ENCODE measurements at places on chromosomes 6 and 20.
A peak's percentile ranks its signal among the peaks of the same experiment; 100 is the strongest.

DNA sequence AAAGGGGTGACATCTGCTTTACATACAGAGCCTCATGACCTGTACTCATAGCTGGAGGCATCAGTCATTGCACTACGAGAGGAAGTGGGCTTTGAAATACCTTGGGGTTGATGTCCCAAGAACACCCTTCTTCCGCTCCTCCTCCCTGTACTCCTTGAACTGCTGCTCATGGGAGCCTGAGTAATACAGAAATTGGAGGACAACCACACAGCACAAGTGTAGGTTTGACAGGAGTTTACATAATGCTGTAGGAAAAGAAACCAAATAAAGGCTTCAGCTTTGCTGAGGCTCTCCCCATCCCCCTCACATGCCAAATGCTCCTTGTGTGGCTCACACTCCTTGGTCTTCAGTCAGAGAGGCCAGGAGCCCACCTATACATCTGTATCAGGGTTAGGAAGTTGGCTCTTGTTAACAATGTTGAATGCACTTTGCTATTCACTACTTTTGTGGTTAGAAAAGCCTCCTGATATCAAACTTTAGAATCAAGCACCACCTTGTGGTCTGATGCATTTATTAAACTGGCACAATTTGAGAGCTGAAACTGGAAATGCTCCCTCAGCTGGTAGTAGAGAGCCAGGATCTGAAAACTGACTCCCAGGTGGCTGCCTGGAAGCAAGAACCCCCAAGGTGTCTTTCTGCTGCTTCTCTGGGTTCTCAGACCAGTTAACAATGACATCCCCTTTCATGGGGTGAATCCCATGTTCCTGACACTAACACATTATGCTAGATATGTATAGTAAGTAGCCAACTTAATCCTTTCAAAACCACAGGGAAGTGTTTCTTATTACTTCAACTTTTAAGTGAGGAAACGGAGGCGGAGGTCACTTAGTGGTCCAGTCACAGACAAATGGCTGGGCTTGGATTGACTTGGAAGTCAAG is 56.2 kb upstream of the EDN1 start:
- peak; percentile 74 for ATAC-seq

DNA sequence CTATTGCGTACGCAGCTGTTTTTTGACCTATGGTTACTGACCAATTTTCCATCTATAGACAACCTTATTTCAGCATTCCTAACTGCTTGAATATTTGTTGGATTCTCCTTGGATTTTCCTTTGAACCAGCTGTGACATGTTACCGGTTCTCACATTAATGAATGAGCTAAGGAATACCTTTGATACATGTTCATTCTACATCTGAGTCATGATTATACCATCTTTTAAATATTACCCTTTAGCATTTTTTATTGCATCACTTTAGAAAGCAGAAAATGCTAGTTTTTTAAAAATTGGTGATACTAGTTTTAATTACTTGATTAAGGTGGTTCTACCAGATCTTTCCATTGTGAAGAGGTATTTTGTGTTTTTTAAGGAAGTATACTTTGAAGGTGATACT is 1.9 kb upstream of the IGF2R start:
- peak; percentile 19 for ATAC-seq

- ATAC-seq, result peak; percentile 99
Observed at GRCh38 chr6:89385156-89385667, 26.9 kb downstream of the RRAGD start.

DNA sequence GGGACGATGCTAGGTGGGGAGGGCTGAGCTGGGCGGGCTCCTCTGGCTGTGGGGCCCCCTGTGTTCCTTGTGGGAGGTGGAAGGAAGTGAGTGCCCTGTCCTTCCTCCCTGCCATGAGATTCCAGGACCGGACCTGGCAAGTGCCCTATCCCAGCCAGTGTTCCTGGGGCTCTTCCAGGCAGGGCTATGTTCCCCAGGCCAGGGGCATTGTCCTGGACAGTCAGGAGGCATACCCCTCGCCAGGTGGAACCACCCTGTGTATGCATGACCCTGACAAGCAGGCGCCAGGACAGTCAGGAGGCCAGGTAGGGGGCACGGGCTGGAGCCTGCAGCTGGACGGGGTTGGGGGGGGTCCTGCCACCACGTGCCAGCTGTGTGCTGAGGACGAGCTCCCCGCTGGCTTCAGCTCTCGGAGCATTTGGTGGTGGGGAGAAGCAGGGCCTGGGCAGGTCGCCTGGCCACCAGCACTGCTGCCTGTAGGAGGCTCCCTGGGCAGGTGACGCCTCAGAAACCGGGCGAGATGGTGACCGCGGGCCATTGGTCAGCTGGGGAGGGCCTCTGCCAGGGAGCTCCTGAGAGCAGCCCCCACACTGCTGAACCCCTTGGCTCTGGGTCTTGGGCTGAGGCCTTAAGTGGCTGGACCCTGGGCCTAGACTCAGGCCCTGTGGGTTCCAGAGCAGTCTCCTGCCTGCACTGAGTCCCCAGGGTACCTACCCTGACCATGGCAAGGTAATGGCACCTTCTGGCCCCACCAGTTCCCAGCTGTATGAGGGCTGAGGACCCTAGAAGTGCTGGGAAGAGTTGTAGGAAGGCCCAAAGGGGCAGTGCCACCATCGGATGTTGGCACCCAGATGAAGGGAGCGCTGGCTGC is 694 bp downstream of the SLC17A9 start:
- peak; percentile 12 for ATAC-seq

DNA sequence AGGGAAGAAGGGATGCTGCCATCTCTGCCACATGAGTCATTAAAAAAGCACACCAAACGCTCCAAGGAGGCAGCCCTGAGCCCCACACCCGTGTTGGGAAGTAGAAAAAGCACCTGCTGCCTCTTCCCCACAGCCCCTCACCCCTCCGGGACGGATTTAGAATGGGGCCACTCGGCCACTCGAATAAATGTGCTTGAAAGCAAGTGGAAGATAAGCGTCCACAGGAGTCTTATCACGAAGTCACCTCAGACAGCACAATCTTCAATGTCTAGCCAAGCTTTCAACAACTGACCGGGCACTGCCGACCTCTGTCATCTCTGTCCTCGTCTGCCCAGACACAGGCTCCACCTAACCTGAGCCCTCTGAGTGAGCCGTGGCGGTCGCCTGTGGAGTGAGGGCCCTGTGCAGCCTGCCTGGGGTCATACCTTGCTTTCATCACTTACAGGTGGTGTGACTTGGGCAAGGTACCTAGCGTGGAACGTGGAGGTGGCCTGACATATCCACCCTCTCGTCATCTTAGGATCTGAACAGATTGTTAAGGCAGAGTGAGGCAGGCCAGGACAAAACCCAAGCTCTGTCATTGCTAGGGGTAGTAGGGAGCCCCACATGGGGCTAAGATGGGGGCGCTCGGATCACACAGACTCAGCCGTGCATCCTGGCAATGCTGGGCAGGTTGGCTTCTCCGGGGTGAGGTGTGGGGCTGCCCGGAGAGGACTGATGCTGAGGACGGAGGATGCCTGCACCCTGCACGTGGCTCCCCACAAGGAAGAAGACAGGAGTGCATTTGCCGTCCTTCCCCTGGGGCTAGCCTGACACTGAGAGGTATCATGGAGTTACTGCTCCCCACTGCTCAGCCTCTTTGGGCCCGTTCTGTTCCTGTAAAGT is 34.8 kb downstream of the PSMG4 start:
- no peak for ATAC-seq

DNA sequence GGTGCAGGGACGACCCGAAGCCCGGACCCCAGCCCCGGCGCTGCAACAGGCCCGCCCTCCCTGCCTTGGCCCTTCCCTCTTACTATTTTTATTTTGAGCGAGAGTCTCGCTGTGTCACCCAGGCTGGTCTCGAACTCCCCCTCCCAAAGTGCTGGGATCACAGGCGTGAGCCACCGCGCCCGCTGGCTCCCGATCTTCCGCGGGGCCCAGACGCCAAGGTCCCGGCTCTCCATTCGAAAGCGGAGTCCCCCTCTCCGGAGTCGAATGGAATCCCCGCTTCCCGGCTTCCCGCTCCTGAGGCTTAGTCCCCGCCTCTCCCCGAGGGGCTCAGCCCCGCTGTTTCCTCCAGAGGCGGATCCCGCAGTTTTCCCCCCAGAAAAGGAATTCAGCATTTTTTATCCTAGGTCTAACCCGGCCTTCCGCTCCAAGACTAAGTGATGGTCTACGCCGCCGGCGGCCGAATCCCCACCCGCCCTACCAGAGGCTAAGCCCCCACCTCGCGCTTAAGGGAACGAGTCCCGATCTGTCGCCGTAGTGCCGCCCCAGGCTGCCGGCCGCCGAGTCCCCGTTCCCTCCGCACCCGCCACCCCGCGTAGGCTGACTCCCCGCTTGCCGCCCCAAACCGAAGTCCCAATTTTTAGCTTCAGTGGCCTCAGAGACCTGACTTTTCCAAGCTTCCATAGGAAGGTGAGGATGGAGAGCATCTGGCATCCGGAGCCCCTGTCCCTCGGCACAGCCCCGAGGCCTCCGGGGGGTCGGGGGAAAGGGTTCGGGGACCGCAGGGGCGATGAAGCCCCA is 11.5 kb upstream of the TMC2 start:
- ATAC-seq, result peak; percentile 35

- ATAC-seq, result no peak
Observed at GRCh38 chr6:133894795-133895358, 6.0 kb downstream of the TCF21 start.

- no peak for ATAC-seq
Observed at GRCh38 chr6:105755885-105756284, 330.3 kb upstream of the PRDM1 start.

DNA sequence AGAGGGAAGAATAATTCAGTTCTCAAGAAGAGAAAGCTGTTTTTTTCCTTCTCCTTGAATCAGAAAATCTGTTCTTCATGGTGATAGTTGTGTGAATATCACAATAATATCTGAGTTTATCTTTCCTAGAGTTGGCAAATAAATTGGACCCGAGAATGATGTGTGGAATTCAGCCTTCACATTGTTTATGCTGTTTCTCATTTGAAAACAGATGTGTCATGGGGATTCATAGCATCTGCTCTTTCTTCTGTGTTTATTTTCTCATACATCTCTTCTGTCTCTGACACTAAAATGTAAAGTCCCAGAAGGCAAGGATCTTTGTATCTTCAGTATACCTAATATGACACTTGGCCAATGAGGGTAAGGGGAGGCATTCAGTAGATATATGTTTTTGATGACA is 103.6 kb upstream of the SGK1 start:
- ATAC-seq, result no peak

DNA sequence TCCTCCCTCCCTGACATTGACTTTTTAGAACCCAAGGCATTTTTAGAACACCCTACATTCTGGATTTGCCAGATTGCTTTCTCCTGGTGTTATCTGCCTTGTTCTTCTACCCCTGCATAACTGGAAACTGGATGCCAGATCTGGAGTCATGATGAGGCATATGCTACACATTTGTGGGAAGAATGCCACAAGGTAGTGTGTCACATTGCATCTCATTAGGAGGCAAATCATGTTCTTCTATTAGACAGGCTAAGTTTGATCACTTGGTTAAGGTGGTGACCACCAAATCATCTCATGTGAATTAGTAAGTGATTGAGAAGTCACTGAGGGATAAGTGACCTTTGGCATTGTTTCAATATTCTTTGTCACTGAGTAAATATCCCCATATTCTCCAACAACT is 12.9 kb upstream of the NKX2-2 start:
- ATAC-seq, result no peak

DNA sequence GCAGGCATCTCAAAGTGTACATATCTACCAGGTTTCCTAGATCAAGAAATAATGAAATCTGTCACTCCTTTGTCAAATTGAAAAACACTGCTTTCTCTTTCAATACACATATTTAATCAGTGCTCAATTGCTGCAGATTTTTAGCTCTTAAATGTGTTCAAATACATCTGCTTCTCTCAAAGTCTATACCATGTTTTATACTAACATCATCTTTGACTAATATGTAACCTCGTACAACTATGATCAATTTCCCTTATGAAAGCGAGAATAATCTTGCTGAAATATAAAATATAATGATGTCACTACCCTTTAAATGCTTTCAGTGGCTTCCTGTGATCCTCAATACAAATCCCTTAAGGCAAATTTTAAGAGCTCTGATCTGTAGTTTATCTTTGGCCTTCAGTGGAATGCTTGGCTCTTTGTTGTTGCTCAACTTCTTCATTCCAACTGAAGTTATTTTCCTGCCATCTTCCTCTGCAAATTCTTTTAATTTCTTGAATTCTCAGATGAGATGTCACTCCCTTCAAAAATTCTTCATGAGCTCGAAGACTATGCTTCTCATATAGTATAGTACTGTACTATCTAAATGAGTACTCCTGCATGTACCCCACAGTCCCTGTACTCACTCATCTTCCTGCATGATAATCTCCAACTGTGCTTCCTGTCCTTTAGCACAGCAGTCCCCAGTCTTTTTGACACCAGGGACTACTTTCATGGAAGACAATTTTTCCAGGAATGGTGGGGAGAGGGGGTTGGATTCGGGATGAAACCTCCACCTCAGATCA is 545.1 kb upstream of the GJE1 start:
- no peak for ATAC-seq

DNA sequence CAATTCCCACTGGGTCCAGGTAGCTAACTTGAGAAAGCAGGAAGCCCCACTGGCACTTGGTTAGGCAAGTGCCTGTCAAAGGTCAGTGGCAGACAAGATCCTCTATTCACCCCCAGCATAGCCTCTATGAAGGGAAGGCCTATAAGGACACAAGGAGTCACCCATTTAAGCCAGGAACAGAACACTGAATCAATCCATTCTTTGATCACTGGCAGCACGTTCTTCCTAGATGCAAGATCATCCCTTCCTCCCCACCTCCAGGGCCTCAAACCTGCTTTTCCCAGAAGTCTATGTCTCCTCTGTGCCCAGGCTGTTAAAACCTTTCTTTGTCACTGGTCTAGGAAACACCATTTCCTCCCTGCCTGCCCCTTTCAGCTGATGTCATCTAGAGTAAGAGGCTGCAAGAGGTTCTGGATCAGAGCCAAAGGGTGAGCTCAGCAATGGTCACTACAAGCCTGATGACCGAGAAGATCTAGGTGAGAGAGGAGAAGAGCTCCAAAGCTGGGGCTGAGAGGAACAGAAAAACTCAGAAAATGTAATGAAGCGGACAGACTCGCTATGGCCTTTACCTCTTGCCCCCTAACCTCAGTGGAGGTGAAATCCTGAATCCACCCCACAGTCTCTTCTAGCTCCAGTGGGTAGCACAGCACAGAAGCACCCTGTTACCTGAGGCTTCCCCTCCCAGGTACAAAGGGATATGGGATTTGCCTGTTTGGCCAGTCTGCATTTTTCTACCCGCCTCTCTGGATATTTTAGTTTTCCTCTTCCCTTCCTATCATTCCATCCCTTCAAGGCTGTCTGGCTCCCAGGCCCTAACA is 1.8 kb downstream of the GTPBP2 start:
- peak; percentile 2 for ATAC-seq

DNA sequence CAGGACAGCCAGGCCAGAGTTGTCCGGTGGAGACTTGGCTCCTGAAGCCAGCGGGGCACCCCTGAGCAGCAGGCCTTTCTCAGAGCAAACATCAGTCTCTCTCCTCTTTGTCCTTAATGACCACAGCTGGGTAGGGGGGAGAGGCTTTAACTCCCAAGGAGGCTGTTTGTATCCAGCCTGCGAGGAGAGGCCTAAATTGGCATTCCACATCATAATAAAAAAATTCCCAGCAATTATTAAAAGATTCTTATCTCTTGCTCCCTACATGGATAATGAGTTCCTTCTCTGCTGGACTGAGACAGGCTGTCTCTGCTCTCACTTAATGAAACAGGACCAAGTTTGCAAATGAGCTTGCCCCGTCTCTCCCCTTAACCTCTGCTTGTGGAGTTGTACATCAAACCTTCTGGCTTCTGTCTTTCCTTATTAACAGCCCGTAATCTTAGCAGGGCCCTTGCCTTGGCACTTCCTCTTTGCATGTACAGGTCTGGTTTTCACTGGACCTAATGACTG is 838.2 kb downstream of the MAFB start:
- ATAC-seq, result no peak

Data from esophagus mucosa (tissue), 1 donor.